ENCODE measurements at places on chromosomes 16 and 17. TPM values are rescaled to one million over a fixed set of nuclear protein-coding genes. Genes with fewer than 3 reads are reported as not detected.

KRT20 gene
- total RNA-seq, result not detected

PPY gene
- not detected for total RNA-seq

PDIA2 gene
- not detected for total RNA-seq

CLEC3A gene
- not detected for total RNA-seq

ORMDL3 gene
- total RNA-seq, result 81.0 TPM

EVI2B gene
- not detected for total RNA-seq

Measured in smooth muscle cell of trachea (primary cell).